ENCODE measurements at places on chromosomes 13 and 19. TPM values are rescaled to one million over a fixed set of nuclear protein-coding genes. Genes with fewer than 3 reads are reported as not detected.

GIPC1 gene
- total RNA-seq = 39.9 TPM

TNNI3 gene
- not detected for total RNA-seq

DNA sequence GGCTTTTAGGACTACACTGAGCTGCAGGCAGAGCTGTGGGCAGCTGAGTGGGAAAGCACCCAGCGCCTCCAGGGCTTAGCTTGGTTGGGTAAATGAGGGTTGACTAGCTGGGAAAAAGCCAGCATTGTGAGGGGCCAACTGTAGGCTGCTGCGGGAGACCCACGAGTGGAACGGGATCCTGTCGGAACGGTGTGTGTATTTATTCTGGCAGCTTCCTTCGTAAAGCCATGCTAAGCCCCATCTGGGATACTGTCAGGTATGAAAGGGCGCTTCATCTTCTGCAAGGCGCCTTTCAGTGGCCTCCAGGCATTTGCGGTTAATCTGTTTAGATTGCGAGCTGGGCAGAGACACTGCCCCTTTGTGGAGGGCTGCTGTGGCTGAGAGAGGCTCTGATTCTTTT is 39.5 kb upstream of the CNMD start:
- no peak for DNase-seq
- no peaks in the 10 kb centered on the region for H3K4me1 ChIP-seq
- no peaks in the 10 kb centered on the region for H3K36me3 ChIP-seq
- H3K27ac ChIP-seq = no peak overlapping the region
- peaks cover 5% of the 10 kb centered on the region for H3K27me3 ChIP-seq
- no peak overlapping the region for H3K4me3 ChIP-seq

DNA sequence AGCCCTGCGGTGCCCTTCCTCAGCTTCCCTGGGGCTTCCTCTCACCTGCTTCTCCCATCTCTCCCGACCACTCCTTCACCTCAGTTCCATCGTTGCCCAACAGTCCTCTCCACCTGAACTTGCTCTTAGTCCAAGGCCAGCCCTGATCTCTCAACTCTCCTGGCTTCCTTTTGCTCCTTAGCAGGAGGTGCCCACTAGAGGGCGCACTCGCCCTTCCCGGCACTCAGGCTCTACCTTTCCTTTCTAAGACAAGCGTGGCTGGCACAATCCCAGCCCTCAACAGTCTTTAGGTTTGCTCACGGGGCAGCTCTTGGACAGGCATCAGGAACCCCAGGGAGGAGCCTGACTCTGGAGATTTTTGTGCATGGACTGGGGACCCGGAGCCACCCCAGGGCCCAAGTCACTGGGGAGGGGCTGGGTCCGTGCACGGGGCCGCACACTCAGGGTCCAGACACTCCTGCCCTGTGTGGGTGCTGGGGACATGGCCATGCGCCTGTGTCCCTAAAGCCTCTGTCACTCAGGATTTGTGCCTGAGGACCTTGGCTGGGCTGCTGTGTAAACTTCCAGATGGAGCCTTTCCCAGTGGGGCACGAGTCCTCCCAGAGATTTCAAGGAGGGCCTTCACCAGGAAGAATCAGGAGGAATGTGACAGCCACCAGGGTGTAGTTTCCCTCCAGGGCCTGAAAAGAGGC is 12.1 kb upstream of the CEACAM8 start:
- no peaks in the 10 kb centered on the region for H3K36me3 ChIP-seq
- H3K4me3 ChIP-seq = no peak overlapping the region
- no peak overlapping the region for H3K27ac ChIP-seq

- no peaks in the 10 kb centered on the region for H3K27me3 ChIP-seq
- no peak overlapping the region for H3K27ac ChIP-seq
- H3K4me1 ChIP-seq = peaks cover 7% of the 10 kb centered on the region
- no peak for DNase-seq
- peaks cover 39% of the 10 kb centered on the region for H3K36me3 ChIP-seq
- no peak overlapping the region for H3K4me3 ChIP-seq
These were observed 66.7 kb downstream of the EPS15L1 start for GRCh38 chr19:16405091-16405490.

- H3K4me3 ChIP-seq = no peak overlapping the region
- no peaks in the 10 kb centered on the region for H3K36me3 ChIP-seq
- H3K27ac ChIP-seq = no peak overlapping the region
- H3K4me1 ChIP-seq = no peaks in the 10 kb centered on the region
These were observed 208.5 kb downstream of the TSHZ3 start for GRCh38 chr19:31140717-31141116.

DNA sequence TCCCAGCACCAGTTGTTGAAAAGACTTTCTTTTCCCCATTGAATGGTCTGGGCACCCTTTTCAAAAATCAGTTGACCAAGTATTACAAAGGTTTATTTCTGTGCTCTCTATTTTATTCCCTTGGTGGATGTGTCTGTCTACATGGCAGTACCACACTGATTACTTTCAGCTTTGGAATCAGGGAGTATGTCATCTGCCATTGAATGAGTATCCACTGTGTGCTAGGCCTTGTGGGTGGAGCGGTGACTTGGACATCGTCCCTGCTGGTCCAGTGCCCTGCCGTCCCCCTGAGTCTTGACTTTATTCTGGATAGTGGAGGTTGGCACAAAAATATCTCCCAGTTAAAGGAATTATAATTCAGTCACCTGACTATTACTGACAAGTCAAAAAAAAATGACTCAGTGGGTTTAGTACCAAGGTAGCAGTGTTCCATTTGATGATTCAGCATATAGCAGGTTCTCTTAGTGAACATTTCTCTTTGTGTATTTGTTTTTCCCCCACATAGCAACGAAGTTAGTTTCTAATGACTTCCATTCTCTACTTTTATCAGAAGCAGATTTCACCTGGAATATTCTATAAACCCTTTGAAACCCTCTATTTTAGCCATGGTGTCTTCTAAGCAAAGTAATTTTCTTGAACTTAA is 3.9 kb downstream of the UPF3A start:
- no peaks in the 10 kb centered on the region for H3K27me3 ChIP-seq
- peaks cover 25% of the 10 kb centered on the region for H3K4me1 ChIP-seq
- no peak for DNase-seq
- peaks cover 58% of the 10 kb centered on the region for H3K36me3 ChIP-seq
- no peak overlapping the region for H3K4me3 ChIP-seq

GRCh38 chr13:113051641-113052040 is 54.0 kb upstream of the F7 start:
- H3K27ac ChIP-seq = no peak overlapping the region
- H3K4me3 ChIP-seq = no peak overlapping the region
- no peak for DNase-seq
- H3K27me3 ChIP-seq = no peaks in the 10 kb centered on the region
- H3K36me3 ChIP-seq = no peaks in the 10 kb centered on the region

All from activated CD4-positive, alpha-beta T cell treated with anti-CD3 and anti-CD28 coated beads, Interleukin-2, amount 10 ng/mL, durations not matched to agents 24 days and 14 days (primary cell).